ENCODE measurements at places on chromosomes 4 and X.

GRCh38 chrX:151183912-151184565 is 7.7 kb downstream of the GPR50 start:
- no peak for DNase-seq

DNA sequence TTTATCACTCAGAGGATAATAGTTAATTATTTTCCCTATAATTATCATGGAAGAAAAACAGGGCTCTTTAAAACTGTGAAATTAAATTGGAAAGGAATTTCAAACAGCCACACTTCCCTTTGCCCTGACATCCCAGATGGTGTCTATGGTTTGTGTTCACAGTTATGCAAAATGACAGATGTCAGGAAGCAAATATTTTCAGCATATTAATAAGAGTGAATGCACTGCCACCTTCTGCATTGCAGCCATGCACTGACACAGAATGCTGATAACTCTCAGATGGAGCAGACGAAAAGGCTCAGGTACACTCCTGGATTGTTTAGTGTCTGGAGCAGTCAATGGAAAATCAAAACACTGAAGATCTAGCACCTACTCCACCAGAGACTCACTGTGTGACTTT is 57.6 kb downstream of the RWDD4 start:
- DNase-seq: no peak

DNA sequence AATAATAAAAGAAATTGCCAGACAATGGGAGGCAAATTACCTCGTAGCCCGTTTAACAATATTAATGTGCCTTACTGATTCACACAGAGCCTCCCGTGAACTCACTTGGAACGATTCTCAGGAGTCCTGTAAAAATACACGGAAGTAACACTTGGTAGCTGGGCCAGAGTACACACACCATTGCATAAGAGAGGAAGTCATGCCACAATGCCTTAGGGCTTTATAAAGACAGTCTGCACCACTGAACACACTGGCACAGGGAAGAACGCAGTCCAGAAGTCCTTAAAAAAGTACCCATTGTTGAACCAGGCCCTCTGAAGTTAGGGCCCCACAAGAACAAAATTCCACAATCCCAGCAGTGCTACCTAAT is 15.1 kb downstream of the SLC2A9 start:
- peak; percentile 88 for DNase-seq

DNA sequence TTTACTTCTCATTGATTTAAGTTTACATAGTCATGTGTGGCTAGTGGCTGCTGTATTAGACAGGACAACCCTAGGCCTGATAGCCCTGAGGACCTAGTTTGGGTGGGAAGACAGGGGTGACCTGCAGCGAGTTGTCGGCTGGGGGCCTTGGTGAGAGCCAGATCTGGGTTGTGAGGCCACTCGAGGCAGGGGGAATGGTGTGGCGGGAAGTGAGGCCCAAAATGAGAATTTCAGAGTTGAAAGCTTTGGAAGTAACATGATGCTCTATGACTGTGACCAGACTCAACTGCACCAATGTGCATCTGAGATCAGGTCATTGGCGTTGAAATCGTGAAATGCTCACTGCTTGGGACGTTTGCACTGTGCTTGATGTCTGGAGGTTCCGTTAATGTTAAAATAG is 72.9 kb downstream of the TBL1X start:
- DNase-seq: no peak

DNA sequence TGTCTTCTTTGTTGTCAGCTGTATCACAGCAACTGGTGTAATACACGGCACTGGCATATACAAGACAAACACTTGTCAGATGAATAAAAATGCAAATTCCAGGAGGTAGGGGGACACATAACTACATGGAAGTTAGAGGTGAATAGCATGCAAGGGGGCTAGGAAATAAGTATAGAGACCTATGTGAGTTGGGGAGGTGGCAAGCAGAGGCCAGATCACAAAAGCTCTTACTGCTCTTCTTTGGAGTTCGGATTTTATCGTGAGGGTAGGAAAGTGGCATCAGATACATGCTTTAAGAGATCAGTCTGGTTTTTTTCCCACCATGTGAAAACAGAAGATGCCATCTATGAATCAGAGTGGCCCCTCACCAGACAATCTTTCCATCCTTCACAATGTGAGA is 2.8 kb upstream of the SRP72 start:
- DNase-seq: no peak

- DNase-seq: no peak
Measured at GRCh38 chr4:138045036-138045435, 197.1 kb downstream of the SLC7A11 start.

- no peak for DNase-seq
Measured at GRCh38 chr4:175419236-175419718, 392.8 kb downstream of the GPM6A start.

- no peak for DNase-seq
Measured at GRCh38 chr4:76214177-76214675, 602 bp upstream of the SCARB2 start.

All from epithelial cell of prostate (primary cell).